Anterior cingulate cortex (tissue), 58 donors: ENCODE measurements at places on chromosomes 3 and 15.

GRCh38 chr3:98501863-98502576, 4.5 kb downstream of the OR5K2 start:
- DNase-seq: no peak

GRCh38 chr3:150227839-150228238, 180.3 kb upstream of the TSC22D2 start:
- no peak for DNase-seq

DNA sequence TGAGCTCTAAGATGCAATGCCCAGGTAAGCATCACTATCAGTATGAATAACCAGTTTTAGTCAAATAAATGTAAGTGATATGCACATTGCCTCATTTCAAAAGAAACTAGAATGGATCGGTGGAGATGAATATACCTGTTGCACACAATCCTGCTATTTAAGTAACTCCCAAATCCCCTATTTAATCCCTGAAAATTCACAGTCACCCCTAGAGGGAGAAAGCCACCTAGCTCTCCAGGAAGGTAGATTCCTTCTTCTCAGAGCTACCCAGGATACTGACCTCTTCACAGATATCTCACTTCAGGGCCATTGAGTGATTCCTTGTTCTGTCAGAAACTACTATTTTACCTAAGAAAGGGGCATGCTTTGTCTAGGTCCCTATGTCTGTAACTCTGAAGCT, 11.7 kb downstream of the LSAMP start:
- DNase-seq: no peak

GRCh38 chr3:37492977-37493471, 318.6 kb upstream of the LRRFIP2 start:
- no peak for DNase-seq

DNA sequence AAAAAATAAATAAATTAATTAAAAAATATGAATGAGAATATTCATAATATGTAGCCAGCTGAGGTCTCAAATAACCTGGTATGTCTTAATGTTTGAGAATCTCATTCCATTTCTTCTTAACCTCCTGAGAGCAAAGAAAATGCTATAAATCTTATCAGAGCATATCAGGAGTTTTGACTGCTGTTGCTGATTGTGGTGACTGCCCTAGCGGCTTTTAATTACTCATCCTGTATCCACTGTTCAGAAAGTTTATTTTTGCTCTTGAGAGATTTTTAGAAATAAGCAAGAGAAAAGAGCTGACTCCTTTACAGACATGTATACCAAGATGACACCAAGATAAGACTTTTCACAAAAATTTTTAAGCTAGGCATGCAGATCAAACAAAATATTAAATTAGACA, 454.8 kb upstream of the CBLB start:
- DNase-seq: no peak

DNA sequence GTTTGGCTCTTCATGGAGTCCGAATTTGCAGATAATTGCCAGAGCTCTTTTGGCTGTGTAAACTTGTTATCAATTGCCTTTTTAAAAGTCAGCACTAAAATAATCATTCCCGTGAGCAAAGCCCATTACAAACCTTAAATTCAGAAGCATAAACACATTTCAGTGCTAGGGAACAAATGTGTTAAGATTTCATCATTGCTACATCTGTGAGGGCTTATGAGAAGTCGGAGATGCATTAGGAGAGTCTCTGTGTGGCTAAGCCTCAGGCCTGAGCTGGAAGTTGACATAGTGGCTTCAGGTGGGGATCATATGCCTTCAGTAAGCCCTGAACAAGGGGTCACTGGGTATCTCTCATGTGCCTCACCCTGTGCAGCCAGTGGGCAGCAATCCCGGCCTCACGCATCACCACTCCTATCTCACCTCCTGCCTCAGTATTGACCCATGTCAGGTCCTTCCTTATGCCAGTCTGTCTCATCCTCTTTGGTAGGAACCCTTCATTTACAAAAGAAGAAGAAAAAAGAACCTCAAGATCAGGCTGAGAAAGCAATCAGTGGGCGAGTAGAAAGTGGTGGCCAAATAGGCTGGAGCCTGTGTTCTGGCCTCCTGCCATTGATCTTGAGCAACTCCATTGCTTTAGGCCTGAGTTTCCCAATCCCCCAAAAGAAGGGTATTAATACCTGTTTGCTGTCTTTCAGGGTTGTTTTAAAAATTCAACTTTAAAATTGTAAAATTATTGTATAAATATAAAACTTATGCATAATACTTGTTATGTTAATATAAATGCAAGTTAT, 233.5 kb downstream of the IL20RB start:
- no peak for DNase-seq

GRCh38 chr3:104291437-104291851, 1075.3 kb upstream of the ALCAM start:
- DNase-seq: no peak

- DNase-seq: no peak
These were observed 740.1 kb upstream of the GRM7 start for GRCh38 chr3:6120786-6121185.

GRCh38 chr3:157356541-157356940, 80.1 kb upstream of the PTX3 start:
- DNase-seq: no peak

DNA sequence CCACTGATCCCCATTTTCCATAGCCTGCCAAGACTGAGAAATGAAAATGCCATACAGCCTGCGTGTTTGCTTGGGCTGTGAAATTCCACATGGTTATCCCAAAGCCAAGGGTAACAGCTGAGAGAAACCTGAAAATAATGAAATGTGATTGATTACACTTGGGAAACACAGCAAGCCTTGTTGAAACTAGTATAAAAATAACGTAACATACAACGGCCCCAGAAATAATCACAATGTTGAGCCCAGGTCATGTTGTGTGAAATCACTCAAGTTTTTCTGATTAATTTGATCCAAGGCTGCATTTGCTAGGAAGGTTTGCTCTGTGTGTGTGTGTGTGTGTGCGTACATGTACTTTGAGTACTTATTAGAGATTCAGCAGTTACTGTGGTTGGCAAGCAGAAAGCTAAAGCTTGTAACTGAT, 269.0 kb downstream of the OXSM start:
- no peak for DNase-seq
